ENCODE measurements at places on chromosomes 1 and 21. TPM values are rescaled to one million over a fixed set of nuclear protein-coding genes. Genes with fewer than 3 reads are reported as not detected.

DNA sequence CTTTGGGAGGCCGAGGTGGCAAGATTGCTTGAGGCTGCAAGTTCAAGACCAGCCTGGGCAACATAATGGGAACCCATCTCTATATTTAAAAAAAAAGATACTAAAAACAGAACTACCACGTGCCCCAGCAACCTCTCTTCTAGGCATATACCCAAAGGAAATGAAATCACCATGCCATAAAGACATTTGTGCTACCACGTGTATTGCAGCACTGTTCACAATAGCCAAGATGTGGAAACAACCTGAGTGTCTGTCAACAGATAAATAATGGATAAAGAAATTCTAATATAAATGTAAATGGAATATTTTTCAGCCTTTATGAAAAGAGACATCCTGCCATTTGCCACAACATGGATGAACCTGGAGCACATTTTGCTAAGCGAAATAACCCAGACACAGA lies 128.6 kb downstream of the PCNX2 start:
- no peak for DNase-seq

DNA sequence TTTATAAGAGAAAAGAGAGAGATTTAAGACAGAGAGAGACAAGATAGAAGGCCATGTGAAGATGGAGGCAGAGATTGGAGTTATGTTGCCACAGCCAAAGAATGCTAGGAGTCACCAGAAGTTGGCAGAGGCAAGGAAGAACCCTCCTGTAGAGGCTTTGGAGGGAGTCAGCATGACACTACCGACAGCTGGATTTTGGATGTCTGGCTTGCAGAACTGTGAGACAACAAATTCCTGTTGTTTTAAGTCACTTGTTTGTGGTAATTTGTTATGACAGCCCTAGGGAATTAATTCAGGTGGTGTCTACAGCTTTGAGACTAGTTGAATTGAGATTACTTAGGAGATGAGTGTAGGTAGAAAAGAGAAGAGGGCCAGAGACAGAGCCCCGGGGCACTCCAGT lies 158.5 kb downstream of the DNM3 start:
- no peak for DNase-seq

MX1 gene
- 52.2 TPM for total RNA-seq

DNA sequence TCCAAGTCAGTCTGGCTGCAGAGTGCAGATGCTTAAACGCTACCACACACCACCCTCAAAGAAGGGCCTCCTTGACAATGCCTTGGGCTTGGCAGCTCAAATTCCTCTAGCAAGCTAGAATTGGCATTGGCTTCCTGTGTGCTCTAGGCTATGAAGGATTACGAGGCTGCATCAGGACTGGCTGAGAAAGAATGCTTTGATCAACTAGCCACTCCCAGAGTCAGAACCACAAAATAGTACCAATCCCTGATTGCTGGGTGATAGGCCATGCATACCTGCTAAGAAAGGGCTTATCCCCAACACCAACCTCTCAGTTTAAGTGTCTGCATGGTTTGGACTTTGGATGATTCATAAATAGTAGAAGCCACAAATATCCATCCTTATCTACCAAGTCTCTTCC lies 504.9 kb downstream of the OMA1 start:
- DNase-seq: no peak

GRCh38 chr1:177854951-177855350 lies 114.9 kb downstream of the SEC16B start:
- DNase-seq: no peak

NHLH1 gene
- total RNA-seq: 0.14 TPM

DNA sequence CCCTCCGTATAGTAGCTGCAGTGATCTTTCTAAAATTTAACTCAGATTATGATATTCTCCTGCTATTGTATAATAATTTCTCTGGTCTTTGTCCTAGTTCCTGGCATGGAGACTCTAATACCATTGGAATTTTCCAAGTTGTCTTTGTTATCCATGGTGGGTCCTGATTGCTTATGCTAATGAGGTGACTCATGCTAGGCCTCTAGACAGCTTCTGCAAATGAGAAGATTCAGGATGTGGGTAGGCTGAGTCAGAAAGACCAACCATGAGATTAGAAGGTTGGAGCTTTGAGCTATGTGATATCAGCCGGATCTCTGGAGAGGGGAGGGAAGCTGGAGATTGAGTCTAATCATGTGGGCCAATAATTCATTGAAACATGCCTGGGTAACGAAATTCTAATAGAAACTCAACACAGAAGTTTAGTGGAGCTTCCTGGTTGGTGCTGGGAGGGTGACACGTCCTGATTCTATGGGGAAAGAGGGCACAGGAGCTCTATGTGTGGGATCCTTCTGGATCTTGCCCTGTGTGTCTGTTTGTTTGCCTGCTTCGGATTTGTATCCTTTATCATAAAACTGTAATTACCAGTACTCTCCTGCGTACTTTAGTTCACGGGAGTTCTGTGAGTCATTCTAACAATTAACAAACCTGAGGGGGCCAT lies 73.2 kb upstream of the CNIH3 start:
- no peak for DNase-seq

DNA sequence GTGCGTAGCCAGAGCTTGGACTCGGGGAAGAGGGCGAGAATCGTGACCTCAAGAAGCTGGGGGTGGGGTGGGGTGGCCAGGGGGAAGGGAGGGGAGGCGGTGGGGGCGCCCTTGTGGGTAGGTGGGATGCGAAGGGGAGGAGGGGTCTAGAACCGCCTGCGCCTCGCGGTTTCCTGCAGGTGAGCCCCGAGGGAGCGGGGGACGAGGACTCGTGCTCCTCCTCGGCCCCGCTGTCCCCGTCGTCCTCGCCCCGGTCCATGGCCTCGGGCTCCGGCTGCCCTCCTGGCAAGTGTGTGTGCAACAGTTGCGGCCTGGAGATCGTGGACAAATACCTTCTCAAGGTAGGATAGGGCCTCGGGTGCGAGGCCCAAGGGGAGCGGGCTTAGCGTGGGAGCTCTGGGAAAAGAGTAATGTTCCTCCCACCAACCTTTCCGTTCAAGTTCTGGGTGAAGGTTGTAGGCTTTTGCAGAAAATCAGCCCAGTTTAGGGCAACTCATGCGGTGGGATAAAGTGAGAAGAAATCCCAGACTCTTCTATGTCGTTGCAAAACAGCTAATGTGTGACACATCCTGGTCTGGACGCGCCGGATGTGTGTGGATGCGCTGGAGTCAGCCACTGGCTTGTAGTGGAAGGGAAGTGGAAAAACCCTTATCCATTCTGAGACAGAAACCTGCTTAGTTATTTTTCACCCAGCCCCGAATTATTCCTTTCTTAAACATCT lies 2.9 kb downstream of the LHX8 start:
- no peak for DNase-seq

DNA sequence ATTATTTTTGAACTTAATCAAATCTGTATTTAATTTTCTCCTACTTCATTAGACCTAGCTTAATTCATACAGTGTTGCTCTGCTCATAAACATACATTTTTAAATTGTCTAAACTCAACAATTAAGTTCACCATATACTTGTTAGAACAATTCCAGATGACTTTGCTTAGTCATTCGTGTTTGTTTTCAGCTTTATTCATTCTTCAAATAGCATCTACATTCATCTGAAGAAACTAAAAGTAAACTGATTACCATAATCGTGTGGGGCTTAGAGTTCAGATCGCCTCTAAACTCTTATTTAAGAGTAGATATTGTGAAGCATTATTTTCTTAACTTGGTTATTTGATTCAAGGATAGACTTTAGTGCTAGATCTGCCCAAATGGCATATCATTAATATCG lies 34.4 kb downstream of the KLHL20 start:
- no peak for DNase-seq

GRCh38 chr1:56099766-56100265 lies 479.5 kb downstream of the PLPP3 start:
- DNase-seq: no peak

MYOC gene
- 28.9 TPM for total RNA-seq

PRKCZ gene
- 3.6 TPM for total RNA-seq

ZBTB8A gene
- 10.4 TPM for total RNA-seq

CCDC27 gene
- total RNA-seq: not detected

DNA sequence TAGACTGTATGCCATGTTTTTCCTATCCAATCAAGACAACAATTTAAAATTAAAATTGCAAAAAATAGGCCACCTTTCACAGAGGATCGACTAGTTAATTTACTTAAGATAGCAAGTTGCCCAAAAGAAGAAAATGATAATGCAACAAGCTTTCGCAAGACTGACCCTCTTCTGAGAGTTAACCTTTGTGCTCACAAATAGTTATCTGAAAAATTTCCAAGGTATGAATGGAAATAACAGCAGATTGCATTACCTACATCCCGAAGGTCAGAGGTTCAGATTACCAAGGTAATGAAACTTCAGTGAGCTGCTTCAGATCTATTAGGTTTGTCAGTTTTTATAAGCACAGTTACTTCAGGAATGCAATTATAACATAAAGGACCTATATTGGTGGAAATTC lies 298.0 kb downstream of the KCTD3 start:
- no peak for DNase-seq

DNA sequence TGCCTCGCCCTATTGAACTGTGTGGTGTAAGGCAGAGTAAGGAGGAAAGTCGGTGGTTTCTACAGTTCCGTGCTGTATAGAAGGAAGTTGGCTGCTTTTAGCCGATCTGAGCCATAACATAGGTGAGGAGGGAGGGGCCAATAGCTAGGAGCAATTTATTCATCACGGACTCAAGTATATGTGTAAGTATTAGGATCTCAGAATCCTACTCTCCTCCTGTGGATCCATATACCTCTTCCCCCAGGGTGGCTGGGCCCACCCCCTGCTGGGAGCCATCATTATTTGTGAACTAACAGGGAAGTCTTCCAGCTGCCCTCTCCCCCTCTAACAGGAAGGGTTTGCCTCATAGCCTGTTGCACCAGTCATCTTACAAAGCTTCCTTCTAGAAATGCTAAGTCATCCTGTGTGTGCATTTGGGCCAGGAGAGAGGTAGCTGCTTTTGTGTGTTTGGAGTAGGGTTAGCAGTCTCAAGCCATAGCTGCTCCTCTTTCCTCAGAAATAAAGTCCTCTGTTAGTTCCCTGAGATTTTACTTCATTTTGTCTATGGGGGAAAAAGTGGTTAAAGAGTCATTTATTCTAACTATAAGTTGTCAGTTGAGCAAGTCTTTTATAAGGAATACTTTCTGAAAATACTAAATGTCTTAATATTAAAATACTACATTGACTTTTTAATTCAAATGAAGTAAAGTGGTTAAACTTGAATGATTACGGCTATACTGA lies 14.9 kb upstream of the CENPS start:
- DNase-seq: no peak

- peak; percentile 64 for DNase-seq
Measured at GRCh38 chr1:201329286-201329685, 46.0 kb downstream of the PKP1 start.

DNA sequence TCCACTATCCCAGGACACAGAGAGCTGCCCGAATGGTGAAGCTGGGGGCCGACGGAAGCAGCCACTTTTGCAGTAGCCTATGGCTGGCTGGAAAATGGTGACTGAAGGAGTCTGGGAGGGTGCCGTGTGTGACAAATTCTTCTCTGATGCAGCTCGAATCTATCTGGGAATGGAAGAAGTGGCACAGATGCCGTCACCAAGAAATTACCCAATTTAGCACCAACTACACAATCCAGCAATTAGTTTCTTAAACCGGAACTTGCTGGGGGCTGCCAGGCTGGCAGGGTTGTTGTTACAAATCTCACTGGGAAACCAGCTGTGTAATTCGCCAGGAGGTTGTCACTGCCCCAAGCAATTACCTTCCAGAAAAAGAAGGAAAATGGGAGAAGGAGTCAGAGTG lies 18.0 kb downstream of the DLGAP3 start:
- DNase-seq: no peak

- no peak for DNase-seq
Measured at GRCh38 chr1:51230501-51231078, 5.5 kb upstream of the RNF11 start.

CCT3 gene
- total RNA-seq: 133 TPM

DNA sequence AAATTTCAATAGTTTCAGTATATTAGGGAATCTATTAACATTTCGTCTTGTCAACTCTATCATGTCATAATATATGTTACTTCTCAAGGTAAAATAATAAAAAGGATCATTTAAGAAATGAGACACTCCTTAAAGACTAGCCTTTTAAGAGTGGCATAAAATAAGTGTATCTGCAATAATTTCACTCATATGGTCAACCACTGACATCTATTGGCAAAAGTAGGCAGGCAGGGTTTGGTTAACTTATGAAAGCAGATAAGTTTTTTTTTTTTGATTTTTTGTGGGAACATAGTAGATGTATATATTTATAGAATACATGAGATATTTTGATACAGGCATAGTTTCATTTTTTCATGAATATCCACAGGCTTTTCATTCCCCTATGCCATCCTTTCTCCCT lies 5.5 kb upstream of the RGS21 start:
- no peak for DNase-seq

TINAGL1 gene
- total RNA-seq: 110 TPM

DNA sequence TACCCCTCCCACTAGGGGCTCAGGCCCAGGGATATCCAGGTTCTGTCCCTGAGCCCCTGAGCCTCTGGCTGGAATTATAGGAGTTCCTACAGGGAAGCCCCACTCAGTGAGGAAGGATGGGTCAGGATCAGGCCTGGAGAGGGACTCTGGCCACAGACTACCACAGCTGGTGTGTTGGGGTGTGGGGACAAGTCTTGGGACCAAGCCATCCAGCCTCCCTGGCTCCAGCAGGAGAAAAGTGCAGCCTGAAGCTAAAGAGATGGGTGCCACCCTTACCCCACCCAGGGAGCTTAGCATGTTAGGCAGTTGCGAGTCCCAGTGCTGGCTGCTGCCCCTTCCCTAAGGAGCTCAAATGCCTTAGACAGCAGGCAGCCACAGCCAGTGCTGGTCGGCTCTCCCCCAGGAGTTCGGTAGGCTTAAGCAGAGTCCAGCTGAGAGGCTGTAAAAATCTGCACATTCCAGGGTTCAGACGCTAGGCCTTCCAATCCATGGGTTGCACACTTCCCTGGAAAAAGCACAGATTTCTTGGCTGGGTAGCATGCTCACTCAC lies 96.2 kb upstream of the CYYR1 start:
- no peak for DNase-seq

CCDC17 gene
- 1.5 TPM for total RNA-seq

DNA sequence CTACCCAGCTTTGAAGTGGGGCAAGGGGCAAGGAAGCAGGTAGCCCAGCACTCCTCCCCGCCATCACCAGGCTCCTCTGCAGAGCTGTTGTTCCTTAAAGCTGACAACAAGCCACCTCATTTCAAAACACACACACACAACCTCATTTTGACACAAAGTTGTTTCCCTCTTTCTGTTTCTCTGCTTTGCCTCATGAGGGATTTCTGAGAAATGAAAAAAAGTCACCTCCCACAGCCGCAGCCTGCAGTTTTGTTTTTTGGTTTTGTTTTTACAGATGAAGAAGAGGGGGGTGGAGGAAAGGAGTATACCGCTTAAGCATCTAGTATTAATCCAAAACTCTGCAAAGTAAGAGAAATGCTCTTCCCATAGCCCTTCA lies 12.1 kb downstream of the MCL1 start:
- no peak for DNase-seq

- no peak for DNase-seq
Measured at GRCh38 chr1:172335377-172335776, 85.1 kb upstream of the C1orf105 start.

GRCh38 chr1:165551469-165551868 lies 7.7 kb downstream of the LRRC52 start:
- DNase-seq: no peak

GRCh38 chr1:163531345-163531744 lies 209.6 kb downstream of the NUF2 start:
- DNase-seq: no peak

GRCh38 chr1:182392050-182393028 lies 749 bp upstream of the GLUL start:
- peak; percentile 88 for DNase-seq
